Motor neuron (in vitro differentiated cells): ENCODE measurements at places on chromosomes 12 and 14. TPM values are rescaled to one million over a fixed set of nuclear protein-coding genes. Genes with fewer than 3 reads are reported as not detected.
A peak's percentile ranks its signal among the peaks of the same experiment; 100 is the strongest.

PTCSC3 gene
- not detected in 2 replicates for total RNA-seq

CSRNP2 gene
- total RNA-seq: 39.0 and 40.8 TPM in 2 replicates

- no peak for ATAC-seq
These were observed 25.0 kb downstream of the ELK3 start for GRCh38 chr12:96218989-96219678.

DNA sequence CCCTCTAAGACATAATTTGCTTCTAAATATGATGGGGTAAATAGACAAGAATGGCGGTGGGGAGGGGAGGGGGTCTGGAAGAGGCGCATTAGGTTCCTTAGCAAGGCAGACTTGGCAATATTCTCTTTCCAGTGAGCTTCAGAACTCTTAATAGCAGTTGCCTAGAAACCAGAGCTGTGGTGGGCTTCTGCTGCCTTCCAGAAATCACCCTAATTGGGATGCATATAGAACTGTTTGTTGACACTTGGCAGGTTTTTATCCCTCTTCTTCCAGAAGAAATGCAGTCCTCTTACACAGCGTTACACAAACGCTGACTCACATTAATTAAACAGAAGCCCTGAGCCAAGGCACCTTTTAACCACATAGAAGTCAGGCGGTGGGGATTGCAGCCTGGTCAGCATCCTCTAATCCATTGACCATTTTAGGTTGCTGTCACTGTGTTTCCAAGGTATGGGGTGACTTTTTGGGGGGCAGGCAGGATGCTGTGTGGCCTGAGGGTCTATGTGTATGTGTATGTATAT, 114.1 kb downstream of the CCDC60 start:
- ATAC-seq: peak; percentile 71

DNA sequence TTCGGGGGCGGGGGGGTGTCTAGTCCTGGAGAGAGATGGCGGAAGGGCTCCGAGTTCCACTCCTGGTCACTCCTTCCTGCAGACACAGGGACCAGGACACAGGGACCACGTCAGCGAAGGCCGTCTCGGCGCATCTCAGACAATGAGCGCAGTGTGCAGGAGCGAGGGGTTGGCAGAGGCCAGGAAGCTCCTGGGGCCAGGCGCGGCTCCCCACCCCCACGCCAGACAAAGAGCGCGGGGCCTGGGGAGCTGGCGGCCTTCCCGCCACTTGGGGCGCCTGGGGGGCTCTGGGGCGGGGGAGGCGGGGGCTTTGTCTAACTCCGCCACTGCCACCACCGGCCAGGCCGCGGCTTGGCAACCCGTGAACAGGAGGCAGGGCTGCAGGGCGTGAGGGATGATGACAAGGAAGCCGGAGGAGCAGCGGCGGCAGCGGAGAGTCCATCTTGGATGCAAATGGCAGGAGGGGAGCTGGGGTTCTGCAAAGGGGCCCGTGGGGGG, 2.2 kb downstream of the CDK2AP1 start:
- peak; percentile 85 for ATAC-seq

DNA sequence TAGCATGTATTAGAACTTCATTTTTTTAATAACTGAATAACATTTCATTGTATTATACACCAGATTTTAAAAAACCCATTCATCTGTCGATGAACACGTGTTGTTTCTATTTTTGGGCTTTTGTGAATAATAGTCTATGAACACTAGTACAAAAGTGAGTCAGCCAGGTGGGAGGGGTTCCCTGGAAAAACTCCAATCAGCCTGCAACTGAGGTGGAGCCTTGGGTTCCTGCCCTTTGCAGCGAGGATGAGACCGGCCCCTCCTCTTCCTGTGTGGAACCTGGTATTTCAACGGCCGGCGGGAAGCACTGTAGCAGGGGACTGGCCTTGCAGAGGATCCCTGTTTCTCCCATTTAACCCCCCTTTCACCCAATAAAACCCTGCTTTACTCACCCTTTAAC, 56.1 kb downstream of the LMNTD1 start:
- no peak for ATAC-seq

- no peak for ATAC-seq
These were observed 141.5 kb downstream of the TTC7B start for GRCh38 chr14:90674716-90675115.

DNA sequence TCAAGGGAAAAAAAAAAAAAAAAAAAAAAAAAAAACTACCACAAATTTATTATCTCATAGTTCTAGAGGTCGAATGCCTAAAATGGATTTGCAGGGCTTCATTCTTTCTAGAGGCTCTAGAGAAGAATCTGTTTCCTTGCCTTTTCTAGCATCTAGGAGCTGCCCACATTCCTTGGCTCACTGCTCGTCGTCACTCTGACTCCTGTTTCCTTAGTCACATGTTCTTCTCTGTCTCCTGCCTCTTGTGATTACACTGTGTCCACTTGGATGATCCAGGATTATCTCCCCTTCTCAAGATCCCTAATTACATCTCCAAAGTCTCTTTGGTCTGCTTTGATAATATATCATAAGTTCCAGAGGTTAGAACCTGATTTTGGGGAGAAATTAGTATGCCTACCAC, 88.7 kb downstream of the HECTD1 start:
- peak; percentile 19 for ATAC-seq

KLHDC2 gene
- total RNA-seq: 60.1 and 62.6 TPM in 2 replicates
